ENCODE measurements at places on chromosomes 7 and 10.

GRCh38 chr7:33093266-33093665, 15.9 kb downstream of the RP9 start:
- DNase-seq = no peak

- no peak for DNase-seq
Measured at GRCh38 chr10:83248106-83248631, 891.1 kb upstream of the GHITM start.

DNA sequence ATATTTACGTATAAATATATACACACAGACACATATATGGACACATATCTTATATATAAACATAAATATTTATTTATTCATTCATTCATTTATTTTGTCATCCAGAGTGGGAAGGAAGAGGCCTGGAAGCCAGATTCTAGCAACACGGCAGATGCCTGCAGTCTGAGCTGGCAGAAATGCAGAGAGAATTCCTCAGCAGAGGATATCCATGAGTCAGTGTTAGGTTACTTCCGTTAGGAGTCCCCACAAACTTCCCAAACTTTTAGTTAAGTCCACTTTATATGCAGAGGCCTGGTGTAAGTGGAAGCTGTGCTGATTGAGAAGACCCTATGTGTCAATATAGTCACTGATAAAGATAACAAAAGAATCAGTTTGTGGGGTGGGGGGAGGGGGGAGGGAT, 89.6 kb downstream of the PPP1R17 start:
- DNase-seq = no peak

- peak; percentile 60 for DNase-seq
Measured at GRCh38 chr7:152435384-152436110, at the start of gene KMT2C. Gene KMT2C, minus strand, starts transcription at chr7:152436003. Its CDS starts 217 bp downstream, at chr7:152435786.

DNA sequence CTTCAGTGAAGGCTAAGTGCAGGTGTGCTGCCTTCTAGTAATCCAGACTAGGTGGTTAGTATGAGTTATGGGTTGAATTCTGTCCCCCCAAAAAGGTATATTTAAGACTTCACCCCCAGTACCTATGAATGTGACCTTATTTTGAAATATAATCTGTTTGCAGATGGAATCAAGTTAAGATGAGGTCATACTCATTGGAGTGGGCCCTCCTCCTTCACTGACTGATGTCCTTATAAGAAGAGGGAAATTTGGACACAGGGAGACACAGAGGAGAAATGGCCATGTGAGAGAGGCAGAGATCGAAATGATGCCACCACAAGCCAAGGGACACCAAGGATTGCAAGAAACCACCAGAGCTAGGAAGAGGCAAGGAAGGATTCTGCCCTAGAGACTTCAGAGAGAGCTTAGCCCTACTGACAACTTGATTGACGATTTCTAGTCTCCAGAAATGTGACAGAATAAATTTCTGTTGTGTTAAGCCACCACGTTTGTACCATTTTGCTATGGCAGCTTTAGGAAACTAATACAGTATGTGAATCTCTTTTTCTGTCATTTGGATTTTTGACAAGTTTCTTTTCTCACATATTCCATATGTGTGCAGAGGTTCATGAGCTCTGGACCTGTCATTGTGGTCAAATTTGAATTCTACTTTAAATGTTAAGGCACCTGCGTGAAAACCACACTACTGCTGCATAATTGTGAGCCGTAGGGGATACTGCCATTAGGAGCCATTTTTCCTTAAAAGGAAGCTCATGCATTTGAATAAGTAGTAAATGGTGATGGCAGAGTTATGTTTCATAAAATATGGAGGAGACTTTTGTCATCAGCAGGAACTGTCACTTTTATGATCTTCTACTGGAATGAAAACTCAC, 2.6 kb upstream of the RPA3 start:
- DNase-seq = no peak

DNA sequence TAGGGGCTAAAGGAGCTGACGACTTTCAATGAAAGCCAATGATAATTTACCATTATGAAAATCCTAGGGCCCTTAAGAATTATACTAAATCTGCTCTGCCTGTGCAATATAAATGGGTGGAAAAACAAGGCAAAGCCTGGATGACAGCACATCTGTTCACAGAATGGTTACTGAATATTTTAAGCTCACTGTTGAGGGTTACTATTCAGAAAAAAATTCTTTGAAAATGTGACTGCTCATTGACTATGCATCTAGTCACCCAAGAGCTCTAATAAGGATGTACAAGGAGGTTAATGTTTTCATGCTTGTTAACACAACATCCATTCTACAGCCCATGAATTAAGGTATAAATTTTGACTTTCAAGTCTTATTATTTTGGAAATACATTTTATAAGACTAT, 8.9 kb downstream of the DKK1 start:
- DNase-seq = no peak

GRCh38 chr7:29587195-29587808, 23.7 kb downstream of the PRR15 start:
- DNase-seq = no peak

- no peak for DNase-seq
Measured at GRCh38 chr10:72665925-72666324, 26.0 kb upstream of the MCU start.

- DNase-seq = no peak
Measured at GRCh38 chr7:24668927-24669635, 88.2 kb downstream of the GSDME start.

GRCh38 chr10:48364659-48365405, 58.4 kb downstream of the MAPK8 start:
- peak; percentile 56 for DNase-seq

DNA sequence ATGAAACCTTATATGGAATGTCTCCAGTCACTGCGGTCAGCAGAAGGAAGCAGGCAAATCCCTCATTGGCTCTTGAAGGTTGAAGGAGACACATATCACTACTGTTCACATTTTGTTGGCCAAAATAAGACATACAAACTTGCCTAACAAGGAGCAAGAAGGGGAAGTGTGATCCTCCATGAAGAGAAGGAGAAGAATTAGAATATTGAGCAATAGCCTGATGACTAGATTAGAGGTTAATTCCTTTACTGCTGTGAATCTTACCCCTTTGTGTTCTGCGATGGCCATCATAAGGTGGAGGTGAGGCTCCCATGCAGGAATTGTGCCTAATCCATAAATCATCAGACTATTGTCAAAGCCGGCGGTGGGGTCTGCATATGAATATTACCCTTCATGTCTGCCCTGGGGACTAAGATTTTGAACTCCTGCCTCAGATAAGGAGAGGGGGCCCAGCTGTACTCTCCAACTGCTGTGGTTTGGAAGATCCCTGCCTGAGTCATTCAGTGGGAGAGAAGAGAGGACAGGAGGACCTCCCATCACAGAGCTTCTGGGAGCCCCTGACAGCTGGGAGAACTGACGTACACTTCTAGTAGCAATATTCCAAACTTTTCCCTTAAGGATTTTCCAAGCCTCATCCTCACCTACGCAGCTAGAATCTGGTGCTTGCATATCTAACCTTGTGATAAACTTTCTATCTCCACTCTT, 398.5 kb downstream of the REEP3 start:
- DNase-seq = no peak

DNA sequence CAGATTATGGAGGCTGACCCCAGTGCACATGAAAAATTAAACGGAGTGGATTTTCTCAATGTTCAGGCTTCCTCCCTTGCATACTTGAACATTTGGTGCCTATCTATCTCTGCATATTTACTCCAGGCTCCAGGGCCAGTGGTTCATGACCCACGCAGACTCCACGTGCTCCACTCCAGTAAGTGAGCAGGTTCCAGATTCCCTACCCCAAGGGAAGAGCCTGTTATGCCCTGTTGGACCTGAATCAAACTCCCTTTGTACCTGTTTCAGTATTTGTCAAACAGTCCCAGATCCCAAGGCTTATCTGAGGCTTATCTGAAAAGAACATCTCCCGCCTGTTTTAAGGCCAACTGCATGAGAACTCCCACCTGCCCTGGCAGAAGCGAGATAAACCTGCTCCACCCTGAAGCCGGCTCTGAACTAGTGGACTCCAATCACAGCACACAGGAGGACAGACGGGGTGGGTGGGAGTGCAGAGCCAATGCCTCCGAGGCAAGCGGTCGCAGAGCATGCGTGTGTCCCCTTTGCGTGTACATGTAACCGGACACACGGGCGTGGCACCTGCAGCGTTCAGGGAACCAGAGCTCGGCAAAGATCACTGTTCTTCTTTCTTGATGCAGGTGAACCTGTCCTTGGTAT, 2.3 kb upstream of the FUOM start:
- DNase-seq = no peak

DNA sequence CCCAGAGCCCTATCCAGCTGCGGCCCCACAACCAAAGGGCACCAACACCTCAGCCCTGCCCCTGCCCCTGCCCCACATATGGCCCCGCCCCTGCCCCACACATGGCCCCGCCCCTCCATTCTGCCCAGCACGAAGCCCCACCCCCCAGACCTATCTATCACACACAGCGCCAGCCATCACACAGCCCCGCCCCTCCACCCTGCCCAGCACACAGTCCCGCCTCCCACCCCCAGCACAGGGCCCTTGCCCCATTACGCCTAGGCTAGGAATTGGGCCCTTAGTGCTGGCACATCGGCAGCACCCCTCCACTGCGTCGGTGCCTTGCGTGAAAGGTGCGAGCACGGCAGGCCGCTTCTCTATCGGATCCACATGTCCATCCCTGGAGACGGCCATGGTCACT, 126.8 kb downstream of the MAD1L1 start:
- no peak for DNase-seq

DNA sequence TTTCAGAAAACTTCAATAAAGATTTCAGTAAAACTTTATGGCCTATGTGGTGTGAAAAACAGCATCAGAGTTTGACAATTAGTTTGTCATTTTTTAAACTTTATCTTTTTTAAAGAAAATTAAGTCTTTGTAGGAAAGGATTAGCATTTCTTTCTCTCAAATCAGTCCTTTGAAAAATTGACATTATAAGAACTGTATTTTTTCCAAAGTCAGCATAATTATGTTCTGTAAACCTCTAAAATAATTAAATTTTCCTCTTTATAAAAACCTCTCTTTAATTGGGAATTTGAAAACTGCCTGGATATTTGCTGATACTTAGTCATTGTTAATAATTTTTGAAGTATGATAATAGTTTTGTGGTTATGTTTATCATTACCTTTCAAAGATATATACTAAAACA, 226.7 kb upstream of the KAT6B start:
- no peak for DNase-seq

DNA sequence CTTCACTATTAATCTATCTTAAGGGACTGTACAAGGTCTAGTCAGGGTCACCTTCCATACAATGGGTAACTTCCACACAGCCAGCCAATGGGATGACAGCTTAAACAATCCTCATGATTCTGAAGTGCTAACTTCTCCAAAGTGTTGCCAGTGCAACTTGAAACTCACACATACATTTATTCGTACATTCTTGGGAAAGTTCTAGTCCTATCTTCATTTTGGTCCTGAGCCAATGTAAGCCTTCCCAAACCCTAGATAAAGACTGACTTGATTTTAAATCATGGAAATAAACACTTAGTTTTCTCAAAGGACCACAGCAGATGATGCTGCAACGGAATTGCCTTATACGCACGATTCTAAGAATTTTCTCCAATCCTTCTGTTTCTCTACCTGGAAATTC, 117.5 kb upstream of the COL1A2 start:
- DNase-seq = no peak

DNA sequence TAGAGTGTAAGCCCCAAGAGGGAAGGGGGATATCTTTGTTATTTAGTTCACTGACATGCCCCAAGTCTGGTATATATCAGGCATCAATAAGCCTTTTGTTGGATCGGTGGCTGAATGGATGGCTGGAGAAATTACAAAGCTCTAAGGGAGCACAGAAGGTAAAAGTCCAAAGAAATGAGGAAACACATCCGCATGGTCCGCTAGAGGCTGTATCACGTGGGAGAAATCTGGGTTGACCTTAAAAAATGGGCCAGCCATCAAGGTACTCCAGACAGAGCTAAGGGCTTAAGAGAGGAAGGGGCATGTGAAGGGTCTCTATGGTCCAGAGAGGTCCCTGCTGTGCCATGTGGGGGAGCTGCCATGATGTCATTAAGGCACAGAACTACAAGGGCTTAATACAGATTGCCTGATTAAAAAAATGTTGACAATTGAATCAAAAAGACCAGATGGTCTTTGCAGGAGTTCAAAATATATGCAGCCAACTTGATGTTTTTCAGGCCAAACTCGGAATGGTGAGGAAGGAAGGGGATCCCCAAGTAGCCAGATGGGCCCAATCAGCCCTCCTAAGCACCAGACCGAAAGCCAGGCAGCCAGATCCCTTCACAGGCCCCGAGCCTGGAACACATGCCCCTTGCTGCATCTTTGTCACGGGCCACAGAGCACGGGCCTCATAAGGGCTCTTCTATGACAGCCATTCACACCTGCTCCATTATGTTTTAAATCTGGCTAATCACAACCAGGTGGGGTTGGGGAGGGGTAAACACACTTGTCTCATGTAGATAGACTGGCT, 31.9 kb downstream of the SCRN1 start:
- DNase-seq = peak; percentile 7

GRCh38 chr10:16646181-16647059, 124.7 kb upstream of the C1QL3 start:
- no peak for DNase-seq

DNA sequence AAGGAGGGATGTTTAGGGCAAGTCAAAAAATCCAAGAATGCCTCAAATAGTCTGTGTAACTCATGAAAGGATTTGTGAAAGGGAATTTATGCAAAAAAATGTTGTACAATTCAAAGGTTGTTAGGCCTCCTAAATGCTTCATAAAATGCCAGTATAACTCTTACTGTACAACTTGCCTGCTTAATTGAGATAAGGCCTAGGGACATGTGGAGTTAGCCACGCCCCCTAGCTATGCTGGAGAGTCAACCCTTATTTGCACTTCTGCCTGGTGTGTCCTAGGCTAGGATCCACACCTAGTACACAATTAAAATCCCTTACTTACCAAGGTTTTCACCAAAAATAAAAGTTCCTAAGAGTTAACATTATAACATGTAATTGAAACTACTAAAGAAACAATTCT, 77.2 kb downstream of the ZNF680 start:
- no peak for DNase-seq

GRCh38 chr10:33233221-33233620, 101.2 kb downstream of the NRP1 start:
- DNase-seq = no peak

GRCh38 chr7:48759431-48760080, 164.8 kb upstream of the CDC14C start:
- DNase-seq = no peak

DNA sequence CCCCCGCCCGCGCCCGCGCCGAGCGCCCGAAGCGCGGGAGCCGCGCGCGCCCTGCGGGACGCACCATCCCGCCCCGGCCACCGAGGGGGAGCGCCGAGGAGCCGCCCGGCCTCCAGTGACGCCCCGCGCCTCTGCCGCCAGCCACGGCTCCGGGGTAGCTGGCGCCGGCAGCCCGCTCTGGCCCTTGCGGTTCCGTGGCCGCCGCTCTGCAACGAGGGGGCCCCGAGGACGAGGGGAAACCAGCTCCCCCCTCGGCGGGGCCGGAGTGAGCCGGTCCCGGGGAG, at the start of gene PAXIP1:
Gene PAXIP1 (minus strand): TSS at position 33 of the 284 bp plus-strand sequence. CDS start 195 bp downstream, outside the sequence.
- DNase-seq = peak; percentile 59

DNA sequence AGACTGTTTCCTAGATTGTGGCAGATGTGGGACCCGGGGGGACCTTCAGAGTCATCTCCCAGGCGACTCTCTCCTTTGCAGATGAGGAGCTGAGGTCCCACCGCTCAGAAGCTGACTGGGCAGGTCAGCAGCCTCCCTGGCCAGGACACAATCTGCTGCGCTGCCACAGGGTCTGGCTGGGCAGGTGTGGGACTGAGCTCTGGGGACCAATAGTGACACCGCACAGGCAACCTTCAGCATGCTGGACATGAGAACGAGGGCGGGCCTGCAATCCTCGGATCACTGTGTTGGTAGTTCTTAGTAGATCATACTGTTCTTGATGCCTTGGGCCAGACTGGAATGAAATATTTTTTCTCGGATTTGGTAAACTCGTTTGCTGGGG, 20.5 kb upstream of the CRYGN start:
- DNase-seq = no peak
